ENCODE measurements at places on chromosomes 12 and 14.

GRCh38 chr12:56461235-56462159, 6.9 kb upstream of the SPRYD4 start:
- DNase-seq, result no peak

DNA sequence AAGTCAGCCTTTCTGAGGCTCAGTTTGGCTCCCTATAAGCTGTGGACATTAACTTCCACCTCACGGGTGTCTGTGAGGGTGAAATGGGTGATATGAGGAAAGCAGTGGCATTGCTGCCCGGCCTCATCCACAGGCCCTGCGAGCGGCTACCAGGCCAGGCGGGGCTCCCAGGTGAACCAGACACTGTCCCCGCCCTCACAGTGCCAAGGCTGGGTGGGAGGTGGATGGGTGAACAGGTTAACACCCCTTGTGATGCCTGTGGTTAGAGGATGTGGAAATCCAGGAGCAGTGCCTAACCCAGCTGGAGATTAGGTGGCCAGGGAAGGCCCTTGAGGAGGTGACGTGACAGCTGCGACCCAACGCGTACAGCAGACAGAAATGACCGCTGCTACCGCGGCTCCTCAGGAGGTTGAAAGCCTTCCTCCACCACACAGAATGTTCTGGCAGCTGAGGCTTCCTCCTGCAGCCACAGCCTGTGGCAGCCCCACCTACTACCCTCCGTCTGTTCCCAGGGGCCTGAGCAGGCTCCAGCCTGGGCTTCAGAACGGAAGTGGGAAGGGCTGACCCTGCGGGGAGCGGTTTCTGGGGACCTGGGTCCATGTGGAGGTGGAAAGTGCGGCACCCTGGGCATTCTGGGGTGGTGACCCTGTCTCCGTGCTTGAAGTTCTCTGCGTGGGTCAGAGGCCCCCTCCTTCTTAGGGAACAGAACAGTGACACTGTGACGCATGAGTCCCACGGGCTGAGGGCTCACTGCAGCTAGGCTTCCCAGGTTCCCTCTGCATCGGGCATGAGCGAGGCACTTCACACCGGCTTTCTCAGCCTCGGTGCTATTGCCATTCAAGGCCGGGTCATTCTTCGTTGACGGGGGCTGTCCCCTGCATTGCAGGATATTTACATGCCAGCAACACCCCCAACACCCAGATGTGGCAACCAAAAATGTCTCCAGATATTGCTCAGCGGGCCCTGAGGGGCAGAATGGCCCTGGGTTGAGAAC, 9.7 kb downstream of the MMAB start:
- DNase-seq, result no peak

- no peak for DNase-seq
Observed at GRCh38 chr12:26287671-26288381, 92.5 kb downstream of the SSPN start.

DNA sequence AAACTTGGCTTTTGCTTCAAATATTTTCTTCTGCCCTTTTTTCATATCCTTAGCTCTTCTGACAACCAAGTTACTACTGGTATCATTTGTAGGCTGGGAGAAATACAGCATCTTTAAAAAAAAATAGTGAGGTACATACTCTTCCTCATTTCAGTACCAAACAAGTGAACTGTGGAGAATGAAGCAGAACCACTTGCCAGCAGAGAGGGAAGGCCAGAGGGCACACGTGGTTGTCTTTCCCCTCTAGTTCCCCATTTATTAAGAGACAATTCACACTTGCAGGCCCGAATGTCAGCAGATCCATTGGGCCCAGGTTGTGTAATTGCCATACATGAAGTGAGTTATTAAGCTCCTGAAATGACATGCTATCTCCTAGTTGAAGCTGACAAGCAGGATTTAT, 3.2 kb downstream of the SUSD6 start:
- DNase-seq, result no peak

Measured in HL-60 (cell line).